ENCODE measurements at places on chromosomes 1 and 21.

- H3K4me1 ChIP-seq, result no peaks in the 10 kb centered on the region
- H3K27ac ChIP-seq, result no peak overlapping the region
- H3K4me3 ChIP-seq, result no peak overlapping the region
- DNase-seq, result no peak
- H3K27me3 ChIP-seq, result peaks cover 4% of the 10 kb centered on the region
These were observed 34.8 kb upstream of the TTC22 start for GRCh38 chr1:54835970-54836369.

DNA sequence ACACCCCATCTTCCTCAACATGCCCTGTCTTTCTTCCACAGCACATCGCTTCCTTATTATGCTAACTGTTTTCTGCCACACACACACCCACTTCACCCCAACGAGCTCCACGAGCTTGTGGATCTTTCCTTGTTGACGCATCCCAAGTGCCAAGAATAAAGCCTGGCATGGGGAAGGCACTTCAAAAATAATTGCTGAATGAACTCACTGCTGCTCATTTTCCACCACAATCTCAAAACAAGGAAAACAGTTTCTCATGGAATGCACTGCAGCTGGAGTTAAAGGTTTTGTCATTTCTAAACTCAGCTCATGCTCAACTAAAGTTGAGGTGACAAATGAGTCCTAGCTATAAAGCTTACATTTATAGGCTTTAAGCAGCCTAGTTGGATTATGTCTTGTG is 86.0 kb downstream of the TIAM1 start:
- DNase-seq, result no peak
- peaks cover 2% of the 10 kb centered on the region for H3K27me3 ChIP-seq
- H3K27ac ChIP-seq, result no peak overlapping the region
- H3K4me1 ChIP-seq, result no peaks in the 10 kb centered on the region
- no peak overlapping the region for H3K4me3 ChIP-seq
- no peaks in the 10 kb centered on the region for H3K36me3 ChIP-seq

- peaks cover 9% of the 10 kb centered on the region for H3K27me3 ChIP-seq
- peaks cover 2% of the 10 kb centered on the region for H3K4me1 ChIP-seq
- DNase-seq, result no peak
- H3K4me3 ChIP-seq, result no peak overlapping the region
- H3K27ac ChIP-seq, result no peak overlapping the region
These were observed 37.1 kb upstream of the MCOLN3 start for GRCh38 chr1:85085417-85085816.

DNA sequence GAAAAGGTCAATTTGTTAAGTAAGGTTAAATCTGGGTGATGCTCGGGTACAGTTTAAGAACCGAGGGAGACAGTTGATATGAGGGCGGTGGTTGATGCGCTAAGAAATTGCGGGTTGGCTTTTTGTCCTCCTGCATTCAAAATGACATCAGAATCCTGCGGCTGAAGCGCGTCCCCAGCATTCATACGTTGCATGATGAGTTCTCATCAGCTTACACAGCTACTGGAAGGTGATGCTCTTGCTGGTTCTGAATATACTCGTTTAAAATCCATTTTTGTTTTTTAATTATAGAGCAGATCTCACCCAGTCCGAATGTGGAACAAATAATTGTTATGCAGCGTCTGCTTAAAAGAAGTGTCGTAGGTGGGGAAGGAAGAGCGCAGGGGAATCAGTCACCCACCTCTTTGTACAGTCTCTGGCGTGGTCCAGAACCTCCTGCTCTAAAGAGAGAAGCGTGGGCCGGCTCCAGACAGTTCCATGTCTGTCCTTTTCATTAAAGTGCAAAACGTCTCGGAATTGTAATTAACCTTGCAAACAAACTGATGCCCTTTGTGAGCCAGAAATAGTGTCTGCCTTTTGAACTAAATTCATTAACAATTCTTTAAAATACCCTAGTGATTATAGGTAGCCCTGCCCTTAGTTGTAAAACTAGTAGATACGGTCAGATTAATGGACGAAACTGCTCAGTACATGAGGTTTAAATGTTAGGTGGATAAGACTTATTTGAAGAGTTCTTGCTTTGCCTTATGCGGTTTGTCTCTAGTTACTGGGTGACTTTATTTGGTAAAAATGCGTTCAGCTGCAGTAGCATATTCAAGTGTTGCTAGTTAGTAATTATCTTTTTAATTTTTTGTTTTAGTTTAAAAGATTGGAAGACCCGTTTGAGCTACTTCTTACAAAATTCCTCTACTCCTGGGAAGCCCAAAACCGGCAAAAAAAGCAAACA is 741 bp downstream of the RGS2 start:
- peaks cover 26% of the 10 kb centered on the region for H3K4me1 ChIP-seq
- peaks cover 2% of the 10 kb centered on the region for H3K36me3 ChIP-seq
- peak; percentile 25 for DNase-seq
- H3K4me3 ChIP-seq, result peak overlapping the region; percentile 98

DNA sequence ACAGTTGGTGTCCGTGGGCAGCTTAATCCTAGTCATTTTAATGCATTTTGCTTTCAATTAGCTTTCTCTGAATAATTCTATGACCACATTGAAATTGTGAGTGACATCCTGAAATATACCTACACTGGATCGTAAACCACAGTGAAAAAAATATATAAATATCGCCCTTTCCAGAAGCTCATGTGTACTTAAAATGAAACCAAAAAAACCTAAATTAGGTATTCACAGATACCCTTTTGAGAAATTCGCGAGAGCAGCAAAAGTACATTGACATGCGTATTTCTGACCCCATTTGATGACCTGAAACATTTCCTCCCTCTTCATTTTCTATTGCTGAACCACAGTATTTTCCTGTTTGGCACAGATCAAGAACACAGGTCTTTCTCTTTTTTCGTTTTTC is 253.8 kb downstream of the LTN1 start:
- no peak overlapping the region for H3K27ac ChIP-seq
- no peaks in the 10 kb centered on the region for H3K36me3 ChIP-seq
- H3K4me1 ChIP-seq, result no peaks in the 10 kb centered on the region
- no peaks in the 10 kb centered on the region for H3K27me3 ChIP-seq

All from memory B cell (primary cell).